CD14-positive monocyte (primary cell): ENCODE measurements at places on chromosomes 7 and 10. TPM values are rescaled to one million over a fixed set of nuclear protein-coding genes. Genes with fewer than 3 reads are reported as not detected.

PTN gene
- polyA plus RNA-seq, result not detected in 2 replicates

MEIG1 gene
- 0.47 TPM for polyA plus RNA-seq

KCND2 gene
- not detected for polyA plus RNA-seq

NAT16 gene
- not detected for polyA plus RNA-seq

TFR2 gene
- polyA plus RNA-seq, result not detected

PNLIPRP2 gene
- not detected for polyA plus RNA-seq

PTPRE gene
- 227 and 271 TPM in 2 replicates for polyA plus RNA-seq

MOSPD3 gene
- polyA plus RNA-seq, result 15.5 and 25.0 TPM in 2 replicates

RTKN2 gene
- polyA plus RNA-seq, result 0.07 TPM

HOXA4 gene
- polyA plus RNA-seq, result 0.20 and 0.48 TPM in 2 replicates

TAS2R4 gene
- polyA plus RNA-seq, result not detected

LRIT1 gene
- not detected for polyA plus RNA-seq
